ENCODE measurements at places on chromosomes 5 and 9.

DNA sequence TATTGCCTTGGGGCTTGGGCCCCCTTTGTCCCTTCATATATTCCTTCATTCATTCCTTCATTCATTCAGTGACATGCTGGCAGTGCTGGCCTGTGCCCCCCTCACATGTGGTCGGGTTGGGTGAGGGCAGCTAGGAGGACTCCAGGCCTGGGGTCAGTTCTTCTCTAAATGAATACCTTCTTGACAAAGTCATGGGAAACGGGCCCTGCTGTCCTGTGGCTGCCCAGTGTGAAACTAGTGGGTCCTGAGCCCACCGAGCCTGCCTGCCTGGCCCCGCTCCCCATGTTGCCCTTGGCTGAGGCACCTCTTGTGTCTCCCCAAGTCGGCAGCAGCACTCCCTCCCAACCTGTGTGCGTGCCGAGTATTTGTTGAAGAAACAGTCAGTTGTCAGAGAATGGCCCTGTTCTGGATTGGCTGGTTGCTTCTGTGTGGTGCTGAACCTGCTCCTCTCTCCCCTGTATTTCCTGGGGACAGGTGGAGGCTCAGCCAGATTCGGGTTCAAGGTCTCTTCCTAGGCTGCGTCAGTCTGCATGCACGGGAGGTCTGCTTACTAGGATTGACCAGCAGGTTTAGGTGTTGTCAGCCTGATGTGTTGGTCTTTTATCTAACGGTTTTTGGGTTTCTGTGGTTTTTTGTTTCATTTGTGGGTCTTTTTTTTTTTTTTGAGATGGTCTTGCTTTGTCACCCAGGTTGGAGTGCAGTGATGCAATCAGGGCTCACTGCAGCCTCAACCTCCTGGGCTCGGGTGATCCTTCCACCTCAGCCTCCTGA lies 3.0 kb upstream of the CEL start:
- no peak for DNase-seq

DNA sequence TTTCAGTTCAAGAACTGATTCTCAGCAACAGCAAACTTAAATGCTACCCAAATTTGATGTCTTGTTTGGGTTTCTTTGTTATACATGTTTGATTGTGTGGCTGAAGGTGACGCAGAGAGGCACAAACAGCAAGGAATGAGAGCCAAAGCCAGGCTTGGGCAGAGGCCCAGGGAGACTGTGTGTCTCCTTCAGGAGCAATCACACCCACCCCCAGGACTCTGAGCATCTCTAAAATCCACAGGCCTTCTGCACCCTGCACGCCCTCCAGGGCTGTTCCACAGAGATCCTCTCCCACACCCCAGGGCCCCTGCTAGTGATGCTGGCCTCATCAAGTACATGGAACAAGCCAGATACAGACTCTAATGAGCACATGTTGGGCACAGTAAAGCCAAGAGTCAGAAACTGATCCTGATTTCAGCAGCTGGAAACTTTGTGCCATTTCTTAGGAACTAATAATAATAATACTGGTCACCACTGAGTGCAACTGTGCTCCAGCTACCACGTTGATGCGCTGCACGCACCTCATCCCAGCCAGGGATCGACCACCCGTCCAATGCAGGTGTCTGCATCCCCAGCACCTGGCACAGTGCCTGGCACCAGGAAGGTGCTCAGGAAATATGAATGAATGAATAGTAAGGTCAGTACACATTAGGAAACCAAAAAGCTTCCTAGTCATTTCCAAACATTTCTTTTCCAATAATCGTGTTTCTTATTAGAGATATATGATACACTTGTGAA lies 54.6 kb upstream of the TCF7 start:
- no peak for DNase-seq

DNA sequence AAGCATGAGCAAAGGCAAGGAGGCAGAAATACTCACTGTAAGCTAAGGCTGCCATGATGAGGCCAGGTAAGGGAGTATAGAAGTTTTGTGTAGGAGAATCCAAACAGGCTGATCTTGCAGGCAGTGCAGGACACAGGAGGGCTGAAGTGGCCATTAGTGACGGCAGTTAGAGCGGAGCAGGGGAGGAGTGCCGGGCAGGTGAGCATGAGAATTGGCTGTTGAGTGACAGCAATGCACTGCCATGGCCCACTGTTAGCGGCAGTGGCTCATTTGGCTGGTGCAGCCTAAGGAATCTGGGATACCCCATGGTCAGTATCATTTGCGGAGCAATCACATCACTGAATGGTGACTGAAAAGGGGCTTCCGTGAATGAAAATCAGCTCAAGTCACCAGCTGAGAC lies 22.8 kb downstream of the RGS3 start:
- no peak for DNase-seq

DNA sequence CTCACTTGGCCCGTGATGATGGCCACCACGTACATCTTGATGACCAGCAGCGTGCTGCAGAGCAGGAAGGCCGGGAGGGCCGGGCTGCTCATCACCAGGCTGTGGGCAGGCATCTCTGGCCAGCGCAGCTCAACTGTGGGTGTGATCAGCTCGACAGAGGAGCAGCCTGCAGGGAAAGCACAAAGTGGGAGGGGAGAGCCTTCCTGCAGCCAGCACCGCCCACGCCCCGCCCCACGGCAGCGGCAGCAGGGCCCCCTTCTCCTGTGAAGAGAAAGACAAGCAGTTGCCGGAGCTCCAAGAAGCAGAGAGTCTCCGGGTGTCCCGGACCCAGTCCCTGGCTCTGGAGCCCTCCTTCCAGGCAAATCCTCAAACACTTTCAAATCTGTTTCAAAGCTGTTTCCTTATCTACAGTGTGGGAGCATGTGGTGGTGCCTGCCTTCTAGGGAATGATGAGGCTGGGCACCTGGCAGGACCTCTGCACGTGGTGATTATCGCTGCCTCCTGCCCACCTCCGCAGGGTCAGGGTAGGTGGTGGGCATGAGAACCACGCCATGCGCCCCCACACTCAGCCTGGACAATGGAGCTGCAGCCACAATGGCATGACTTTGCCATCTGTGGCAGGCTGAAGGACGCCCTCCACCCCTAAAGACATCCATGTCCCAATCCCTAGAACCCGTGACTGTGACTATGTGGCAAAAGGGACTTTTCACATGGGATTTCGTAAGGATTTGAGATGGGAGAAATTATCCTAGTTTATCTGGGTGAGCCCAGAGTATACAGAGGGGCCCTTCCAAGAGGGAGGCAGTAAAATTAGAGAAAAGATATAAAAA lies at the start of gene PTGES:
TSS of gene PTGES (minus strand) at position 143 of the 830 bp plus-strand sequence. CDS start at position 113, 30 bp downstream.
- DNase-seq = peak; percentile 66

GRCh38 chr5:164412531-164412930 lies 907.1 kb downstream of the MAT2B start:
- no peak for DNase-seq

Data from CD4-positive, alpha-beta T cell treated with Interleukin-4 for 1 hour (primary cell).